ENCODE measurements at places on chromosomes 6 and 20.

DNA sequence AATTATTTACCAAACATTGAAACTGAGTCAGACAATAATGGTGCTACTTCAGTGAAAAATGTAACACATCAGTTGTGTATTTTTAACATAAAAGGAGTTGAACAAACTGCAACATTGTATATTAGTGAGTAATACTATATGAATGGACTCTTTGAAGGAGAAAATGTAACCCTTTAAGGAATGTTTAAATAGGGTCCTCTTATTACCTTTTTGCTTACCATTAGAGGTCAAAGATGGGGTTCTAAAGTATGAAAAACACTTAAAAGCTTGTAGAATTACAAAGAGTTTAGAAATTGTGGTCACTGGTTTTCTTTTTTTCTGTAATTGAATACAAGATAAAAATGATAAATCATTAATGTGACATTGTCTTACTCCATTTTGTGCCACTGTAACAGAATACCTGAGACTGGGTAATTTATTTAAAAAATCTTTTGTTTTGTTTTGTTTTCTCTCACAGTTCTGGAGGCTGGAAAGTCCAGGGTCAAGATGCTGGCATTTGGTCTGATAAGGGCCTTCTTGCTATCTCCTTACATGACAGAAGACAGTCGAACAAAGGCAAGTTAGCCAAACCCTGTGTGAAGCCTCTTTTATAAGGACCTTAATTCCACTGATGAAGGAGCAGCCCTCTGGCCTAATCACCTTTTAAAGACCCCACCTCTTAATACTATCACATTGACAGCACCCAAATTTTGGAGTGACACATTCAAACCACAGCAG, 43.2 kb downstream of the SESN1 start:
- no peak for DNase-seq

GRCh38 chr6:143336446-143337152, 113.9 kb downstream of the ADAT2 start:
- no peak for DNase-seq

- DNase-seq: no peak
These were observed 64.0 kb downstream of the CDYL start for GRCh38 chr6:4840169-4840568.

- DNase-seq: no peak
These were observed 294.4 kb upstream of the PRDM1 start for GRCh38 chr6:105791583-105792318.

GRCh38 chr6:118893064-118893806, 717 bp upstream of the ASF1A start:
- no peak for DNase-seq

DNA sequence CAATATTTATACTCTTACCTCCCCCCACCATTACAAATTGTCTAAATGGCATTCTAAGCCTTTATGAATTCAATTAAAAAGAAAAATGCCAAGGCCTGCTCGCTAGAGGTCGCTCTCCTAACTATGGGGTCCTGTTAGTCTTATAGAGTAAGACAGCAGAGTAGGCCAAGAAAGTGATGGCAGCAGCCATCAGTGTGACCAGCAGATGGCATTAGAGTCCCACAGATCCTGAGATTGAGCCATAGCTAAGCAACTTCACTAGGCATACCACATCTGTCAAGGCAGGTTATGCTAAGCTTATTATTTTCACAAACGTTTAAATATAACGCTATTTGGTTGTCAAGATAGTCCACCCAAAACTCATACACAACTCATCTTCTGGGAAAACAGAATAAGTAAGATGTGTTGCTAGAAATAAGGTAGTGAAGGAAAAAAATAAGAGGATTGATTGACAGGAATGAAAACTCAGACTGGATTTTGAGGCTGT, 57.6 kb upstream of the SCAF8 start:
- DNase-seq: peak; percentile 73

GRCh38 chr6:90425161-90425641, 128.6 kb upstream of the BACH2 start:
- no peak for DNase-seq

DNA sequence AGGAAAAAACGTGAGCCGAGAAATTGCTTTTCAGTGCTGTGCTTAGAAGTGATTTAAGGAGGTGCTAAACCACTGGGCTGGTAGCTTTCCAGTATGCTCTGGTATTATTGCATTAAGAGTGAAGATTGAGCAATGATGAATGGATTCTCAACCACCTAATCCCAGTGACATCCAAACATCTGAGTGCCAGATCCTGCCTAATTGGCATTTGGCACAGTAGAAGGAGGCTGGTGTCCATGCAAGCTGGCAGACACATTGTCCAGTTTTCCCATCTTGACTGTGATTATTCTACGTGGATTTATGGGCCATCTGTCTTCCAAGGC, 398.0 kb upstream of the PLCB4 start:
- DNase-seq: no peak

DNA sequence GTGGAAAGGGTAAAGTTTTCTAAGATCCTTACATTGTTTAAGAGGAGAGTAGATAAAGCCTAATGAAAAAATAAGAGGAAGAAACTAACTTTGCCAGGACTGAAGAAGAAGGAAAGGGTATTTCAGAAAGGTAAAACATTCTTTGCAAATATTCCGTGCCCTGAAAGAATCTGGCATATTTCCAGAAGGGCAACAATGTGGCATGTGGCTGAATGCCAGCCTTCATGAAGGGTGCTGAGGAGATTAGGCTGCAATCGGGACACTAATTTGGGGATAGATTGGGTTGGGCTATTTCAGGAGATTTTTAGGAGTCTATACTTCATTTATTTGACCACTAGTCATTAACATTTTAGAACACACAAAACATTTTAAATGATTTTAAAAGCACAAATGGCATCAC, 16.2 kb upstream of the UFL1 start:
- DNase-seq: no peak

DNA sequence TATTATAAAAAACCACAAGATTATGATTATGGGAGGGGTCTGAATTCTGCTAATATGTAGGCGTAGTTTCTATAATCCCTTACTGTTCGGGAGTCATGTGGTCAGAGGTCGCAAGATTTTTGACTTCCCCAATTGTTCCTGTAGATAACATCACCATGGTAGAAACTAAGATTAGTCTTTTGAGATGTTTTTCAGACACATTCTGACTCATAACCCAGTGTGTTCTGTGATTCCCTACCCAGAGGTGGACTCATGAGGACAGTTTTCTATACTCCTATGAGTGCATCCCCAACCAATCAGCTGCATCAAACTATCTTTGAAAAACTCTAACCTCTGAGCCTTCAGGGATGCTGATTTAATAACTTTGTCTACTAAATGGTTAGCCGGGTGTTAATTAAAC, 175.5 kb downstream of the RFPL4B start:
- DNase-seq: no peak
